ENCODE measurements at places on chromosomes 1 and 21.
A peak's percentile ranks its signal among the peaks of the same experiment; 100 is the strongest.

- no peak for DNase-seq
These were observed 23.3 kb downstream of the CNIH4 start for GRCh38 chr1:224380003-224380402.

DNA sequence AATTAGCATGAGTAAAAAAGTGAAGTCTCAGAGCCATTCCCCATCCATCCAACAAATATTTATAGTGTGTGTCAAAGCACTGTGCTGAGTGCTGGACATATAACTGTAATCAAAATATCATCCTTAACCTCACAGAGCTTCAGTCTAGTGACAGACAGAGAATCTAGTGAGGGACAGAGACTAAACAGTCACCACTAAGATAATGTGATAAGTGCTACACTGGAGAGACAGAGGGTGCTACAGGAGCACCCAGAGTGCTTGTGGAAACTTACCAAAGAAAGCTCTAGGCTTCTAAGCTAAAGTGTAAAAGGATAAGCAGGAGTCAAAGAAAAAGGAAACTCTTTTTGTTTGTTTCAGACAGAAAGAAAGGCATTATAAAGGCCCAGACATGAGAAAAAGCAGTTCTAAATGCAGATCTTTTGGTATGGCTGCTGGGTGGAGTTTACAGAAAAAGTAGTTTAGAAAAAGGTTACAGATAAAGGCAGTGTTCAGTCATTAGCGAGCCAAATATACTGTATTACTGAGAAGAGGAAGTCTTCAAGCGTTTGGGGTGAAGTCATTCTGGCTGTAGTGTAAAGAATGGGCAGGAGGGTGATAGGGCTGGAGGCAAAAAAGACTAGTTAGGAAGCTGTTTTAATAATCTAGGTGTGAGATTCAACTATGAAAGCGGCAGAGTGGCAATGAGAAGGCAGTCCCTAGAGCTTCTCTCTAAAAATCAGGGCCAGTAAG is 83.8 kb downstream of the SCMH1 start:
- DNase-seq: no peak

DNA sequence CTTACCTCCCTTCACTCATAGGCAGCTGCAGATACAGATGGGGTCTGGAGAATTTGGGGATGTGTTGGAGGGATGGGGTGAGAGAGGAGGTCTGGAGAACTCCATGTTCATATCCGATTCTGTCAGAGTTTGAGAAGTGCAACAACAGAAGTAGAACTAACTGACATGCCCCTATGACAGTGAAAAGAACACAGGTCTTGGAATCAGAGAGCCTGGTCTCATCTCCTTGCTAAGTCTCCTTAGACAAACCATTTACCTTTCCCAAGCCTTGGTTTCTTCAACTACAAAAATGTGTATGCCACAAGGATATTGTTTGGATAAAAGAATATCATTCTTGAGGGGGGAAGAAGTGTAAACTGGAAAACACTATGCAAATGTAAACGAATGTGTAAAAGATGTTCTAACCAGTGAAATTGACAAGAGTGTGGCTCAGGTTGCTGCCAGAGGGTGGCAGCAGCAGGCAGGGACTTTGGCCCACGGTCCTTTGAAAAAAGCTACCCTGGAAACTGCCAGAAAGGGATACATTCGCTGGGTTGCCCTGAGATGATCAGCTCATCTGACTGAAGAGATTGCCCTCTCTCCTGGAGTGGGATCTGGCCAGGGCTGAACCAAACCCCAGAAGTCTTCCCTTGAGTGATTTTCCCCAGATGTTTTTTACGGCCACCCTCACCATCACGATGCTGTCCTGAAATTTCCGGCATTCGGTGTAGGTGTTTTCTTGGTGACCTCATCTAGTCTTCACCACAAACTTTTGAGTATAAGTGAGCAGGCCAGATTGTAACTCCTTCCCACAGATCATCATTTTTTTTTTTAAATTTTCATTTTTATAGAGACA is 17.0 kb upstream of the CD2 start:
- no peak for DNase-seq

DNA sequence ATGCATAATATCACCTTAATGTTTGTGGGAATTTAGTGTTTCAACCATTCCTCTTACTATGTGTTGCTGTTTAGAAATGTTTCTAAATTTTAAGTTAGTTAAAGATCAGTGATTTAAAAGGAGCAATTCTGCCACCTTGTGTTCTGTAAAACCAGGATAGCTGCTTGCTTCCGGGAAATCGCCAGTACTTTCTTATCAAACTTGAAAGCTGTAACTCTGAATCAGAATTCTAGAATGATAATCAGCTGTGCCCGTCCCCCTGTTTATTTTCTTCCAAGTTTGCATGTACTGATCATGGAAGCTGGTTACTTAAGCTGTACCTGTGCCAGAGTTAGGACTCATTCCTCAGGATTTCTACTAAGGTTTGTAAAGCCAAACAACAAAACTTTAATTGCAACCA is 656.4 kb downstream of the LTN1 start:
- no peak for DNase-seq

DNA sequence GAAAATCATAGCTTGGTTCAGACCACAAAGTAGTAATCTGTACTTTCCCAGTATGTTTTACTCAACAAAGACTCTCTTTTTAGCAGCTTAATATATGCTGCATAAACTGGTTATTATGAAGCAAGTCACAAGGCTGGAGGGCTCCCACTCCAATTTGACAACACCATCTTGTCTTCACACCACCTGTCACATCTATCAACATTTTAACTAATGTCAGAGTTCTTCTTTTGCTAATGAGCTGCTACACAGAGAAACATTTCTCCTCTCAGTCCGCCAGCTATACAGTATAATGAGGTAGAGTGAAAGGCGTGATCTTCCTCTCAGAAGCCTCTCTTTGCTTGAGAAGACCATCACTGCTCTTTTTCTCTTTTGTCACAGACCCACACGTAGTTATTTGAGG is 230.1 kb downstream of the BARHL2 start:
- no peak for DNase-seq

- no peak for DNase-seq
These were observed 29.8 kb downstream of the SHISAL2A start for GRCh38 chr1:52662645-52663313.

GRCh38 chr1:45566722-45567121 is 16.1 kb downstream of the AKR1A1 start:
- no peak for DNase-seq

GRCh38 chr1:60428127-60428526 is 354.6 kb upstream of the C1orf87 start:
- DNase-seq: no peak

DNA sequence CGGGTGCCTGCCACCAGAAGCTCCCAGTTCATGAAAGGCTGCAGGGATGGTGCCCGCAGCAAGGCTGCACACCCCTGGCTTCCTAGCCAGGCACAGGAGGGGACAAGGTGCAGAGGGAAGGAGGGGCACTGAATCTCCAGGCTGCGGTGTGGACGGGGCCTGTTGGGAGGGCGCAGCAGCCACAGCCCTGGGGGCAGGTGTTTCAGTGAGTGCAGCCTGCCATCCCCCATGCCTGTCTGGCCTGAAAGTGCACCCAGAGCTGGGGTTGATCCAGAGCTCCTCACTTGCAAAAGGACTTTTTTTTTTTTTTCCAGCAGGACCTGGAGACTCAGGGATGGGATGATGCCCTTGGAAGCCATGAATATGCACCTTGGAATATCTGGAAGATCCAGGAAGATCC is 153.7 kb upstream of the C1orf174 start:
- no peak for DNase-seq

- DNase-seq: no peak
These were observed 85.5 kb downstream of the PIK3CD start for GRCh38 chr1:9737057-9737456.

DNA sequence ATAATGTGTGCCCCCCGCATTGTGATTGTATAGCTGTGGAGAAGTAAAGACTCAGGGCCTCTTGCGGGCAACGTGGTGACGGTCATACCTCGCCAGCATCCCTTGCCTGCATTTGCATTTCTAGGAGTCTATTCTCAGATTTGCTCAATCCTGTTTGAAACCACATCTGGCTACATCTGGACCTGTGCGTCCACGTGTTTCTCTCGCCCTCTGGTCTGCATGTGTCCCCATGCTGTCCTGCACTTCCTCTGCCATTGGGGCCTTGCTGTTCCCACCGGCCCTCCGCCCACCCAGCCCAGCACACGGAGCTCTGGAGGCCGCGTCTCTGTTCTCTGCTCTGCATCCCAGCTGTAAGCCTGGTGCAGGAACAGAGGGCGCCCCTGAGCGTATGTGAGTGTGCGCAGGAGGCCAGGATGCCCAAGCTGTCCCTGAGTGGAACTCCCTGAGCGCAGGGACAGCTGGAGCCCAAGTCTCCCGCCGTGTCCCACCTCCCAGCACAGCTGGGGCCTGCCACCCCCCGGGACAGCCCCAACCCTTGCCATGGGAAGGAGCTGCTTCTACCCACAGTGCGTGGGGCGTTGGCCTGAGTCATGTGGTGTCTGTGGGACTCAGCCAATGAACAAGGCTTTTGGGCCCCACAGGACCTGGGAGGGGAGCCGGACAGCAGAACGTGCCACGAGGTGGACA is 1.6 kb downstream of the KRTAP10-2 start:
- DNase-seq: no peak

GRCh38 chr1:3356827-3357460 is 97.5 kb upstream of the ARHGEF16 start:
- no peak for DNase-seq

GRCh38 chr1:40622936-40623629 is 42.4 kb downstream of the RIMS3 start:
- DNase-seq: no peak

DNA sequence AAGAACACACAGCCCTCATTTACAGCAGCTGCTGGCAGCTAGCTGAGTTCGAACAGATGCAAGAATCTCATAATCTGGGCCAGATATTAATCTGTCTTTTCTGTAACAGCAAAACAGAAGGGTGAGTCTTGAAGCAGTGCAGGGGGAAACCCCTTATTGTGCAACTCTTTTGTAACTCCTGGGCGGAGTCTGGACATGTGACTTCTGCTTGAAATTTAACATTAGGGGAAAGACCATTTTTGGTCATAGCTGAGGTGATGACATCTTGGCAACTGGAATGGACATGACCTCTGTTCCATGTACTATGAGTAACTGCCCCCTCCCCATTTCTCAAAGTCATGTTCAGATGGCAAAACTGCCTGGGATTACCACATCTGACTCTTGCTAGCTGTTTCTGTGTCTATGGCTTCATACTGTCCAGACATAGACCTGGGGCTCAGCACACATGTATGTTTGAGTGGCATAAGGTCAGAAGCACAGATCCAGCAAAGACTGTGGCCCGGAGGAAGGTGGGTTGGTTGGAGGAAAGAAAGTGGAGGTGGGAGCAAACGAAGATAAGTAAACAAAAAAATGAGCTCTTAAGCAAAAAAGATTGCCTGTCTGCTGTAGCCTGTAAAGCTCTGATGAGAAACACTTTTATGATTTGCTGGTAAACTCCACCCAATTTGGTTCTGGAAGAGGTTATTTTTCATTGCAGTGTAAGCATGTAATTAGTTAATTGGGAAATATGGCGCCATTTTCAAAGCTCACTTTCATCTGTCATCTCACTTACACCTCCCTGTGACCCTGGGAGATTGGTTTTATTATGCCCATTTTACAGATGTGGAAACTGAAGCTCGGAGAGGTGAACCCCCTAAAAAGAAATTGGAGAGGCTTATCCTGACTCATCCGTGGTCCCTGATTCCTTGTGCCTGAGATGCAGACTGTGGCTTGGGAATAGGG is 26.1 kb downstream of the ETS2 start:
- no peak for DNase-seq

- no peak for DNase-seq
These were observed 151.0 kb downstream of the ST6GALNAC3 start for GRCh38 chr1:76225526-76225925.

DNA sequence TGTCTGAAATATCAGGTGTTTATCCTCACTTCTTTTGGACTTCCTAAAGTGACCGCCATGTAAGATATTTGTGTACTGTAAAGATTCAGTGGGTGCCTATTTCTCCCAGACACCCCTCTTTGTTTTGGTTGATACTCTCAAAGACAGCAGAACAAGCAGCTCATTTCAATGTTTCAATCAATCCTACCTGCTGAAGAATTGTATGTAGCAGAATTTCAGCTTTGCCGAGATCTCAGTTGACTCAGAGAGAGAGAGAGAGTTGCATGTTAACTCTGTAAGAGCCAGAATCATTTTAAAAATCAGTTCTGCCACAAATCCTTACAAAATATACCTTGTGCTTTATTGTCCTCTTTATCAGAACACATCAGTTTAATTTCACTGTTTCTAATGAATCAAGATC is 987.3 kb downstream of the ADGRL2 start:
- DNase-seq: no peak

- DNase-seq: no peak
These were observed 28.3 kb downstream of the TTC3 start for GRCh38 chr21:37101384-37101783.

DNA sequence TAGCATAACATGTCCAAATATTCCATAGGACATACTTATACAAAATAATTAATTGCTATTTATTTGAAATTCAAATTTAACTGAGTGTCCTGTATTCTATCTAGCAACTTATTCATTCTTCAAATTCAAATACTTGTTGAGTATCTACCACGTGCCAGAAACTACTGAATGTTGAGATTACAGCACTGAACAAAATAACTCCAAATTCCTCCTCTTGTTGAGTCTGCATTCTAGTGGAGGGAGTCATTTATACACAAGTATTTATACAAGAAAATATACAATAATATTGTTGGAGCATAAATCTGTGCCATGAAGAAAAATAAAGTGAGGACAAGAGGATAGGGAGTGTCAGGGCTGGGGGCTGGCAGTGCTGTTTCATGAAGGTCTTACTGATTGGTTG is 43.7 kb upstream of the CDC42BPA start:
- DNase-seq: no peak

DNA sequence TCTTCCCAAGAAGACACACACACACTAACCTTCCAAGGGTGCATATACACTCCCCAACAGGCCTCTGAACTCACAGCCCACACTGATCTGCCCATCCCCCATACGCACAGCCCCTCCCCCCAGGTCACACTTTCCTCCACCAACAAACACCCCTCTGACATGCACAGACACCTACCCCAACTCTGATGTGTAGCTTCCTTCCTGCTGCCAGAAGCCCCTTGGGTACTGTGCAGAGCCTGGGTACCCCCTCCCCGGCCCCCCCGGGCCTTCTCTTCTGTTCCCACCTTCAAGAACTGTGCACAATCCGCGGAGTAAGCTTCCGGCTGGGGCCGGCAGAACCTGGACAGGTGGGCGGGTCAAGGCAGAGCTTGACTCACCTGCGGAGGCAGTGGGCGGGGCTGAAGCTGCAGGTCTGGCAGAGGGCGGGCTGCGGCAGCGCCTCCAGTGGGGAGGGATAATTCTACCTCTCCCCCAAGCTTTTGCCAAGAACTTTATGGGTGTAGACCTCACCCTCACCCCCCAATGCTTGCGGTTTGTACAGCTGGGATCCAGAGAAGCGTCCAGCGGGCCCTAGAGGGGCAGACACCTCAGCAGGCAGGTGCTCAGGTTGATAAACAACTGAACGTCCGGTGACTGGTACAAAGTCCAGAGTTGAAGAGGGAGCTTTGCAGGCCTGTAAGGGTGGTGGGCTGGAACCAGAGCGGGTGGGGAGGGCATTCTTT is at the start of gene C1orf210:
Gene C1orf210, minus strand, starts transcription at position 313 of the 722 bp plus-strand sequence. CDS start 2,311 bp downstream, outside the sequence.
- peak; percentile 72 for DNase-seq

DNA sequence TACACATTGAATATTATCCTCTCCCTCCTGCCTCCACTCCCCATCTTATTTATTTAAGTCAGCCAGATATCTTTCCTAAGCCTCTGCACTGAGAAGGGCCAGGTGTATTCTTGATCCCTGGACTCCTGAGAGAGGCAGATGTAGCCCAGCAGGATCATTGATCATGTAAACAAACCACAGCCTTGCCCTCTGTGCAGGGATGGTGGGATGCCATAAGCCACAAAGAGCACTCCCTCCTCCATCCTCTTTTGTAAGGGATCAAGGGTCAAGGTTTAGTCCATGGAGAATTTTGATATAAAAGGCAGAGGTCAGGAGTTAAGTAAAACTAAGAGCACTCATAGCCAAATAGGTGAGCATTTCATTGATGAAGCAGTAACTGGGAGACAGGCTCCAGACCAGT is 17.3 kb downstream of the PHGDH start:
- no peak for DNase-seq
